Epithelial cell of proximal tubule (primary cell): ENCODE measurements at places on chromosomes 16 and 17. TPM values are rescaled to one million over a fixed set of nuclear protein-coding genes. Genes with fewer than 3 reads are reported as not detected.
A peak's percentile ranks its signal among the peaks of the same experiment; 100 is the strongest.

DNA sequence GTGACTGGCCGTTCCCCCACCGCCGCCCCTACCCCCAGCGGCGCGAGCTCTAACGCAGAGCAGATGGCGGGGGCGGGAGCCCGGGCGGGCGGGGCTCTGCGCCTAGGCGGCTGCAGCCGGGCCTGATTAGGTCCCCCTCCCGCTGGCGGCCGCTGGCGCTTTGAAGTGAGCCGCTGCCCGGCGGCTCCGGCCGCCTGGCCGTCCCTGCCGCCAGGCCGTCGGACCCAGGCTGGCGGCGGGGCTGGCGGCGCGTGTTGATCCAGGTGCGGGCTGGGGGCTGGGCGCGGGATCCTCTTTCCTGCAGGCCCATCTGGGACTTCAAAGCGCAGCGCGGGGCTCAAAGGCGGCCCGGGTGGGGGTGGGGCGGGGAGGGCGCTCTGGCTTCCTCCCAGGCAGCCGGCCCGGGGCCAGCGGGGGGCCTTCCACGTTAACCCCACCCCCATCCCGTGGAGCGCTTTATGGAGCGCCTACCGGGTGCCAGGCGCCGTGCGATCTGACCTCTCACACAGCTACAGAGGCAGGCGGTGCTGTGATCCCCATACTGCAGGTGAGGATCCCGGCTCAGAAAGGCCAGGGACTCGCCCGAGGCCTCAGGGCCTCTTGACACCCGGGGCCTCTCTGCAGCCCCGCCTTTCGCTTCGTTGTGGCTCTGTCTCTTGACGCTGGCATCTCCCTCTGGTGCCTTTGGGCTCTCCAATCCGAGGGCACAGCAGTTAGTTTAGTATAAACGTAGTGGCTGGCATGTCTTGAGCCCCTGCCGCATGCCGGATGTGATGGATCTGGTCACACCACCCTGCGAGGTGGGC, 80.0 kb upstream of the NKD1 start:
- DNase-seq: no peak

- peak; percentile 85 for DNase-seq
These were observed 141.3 kb downstream of the ABCC12 start for GRCh38 chr16:48014349-48015135.

- no peak for DNase-seq
These were observed 8.6 kb upstream of the CENPV start for GRCh38 chr17:16361874-16362273.

DNA sequence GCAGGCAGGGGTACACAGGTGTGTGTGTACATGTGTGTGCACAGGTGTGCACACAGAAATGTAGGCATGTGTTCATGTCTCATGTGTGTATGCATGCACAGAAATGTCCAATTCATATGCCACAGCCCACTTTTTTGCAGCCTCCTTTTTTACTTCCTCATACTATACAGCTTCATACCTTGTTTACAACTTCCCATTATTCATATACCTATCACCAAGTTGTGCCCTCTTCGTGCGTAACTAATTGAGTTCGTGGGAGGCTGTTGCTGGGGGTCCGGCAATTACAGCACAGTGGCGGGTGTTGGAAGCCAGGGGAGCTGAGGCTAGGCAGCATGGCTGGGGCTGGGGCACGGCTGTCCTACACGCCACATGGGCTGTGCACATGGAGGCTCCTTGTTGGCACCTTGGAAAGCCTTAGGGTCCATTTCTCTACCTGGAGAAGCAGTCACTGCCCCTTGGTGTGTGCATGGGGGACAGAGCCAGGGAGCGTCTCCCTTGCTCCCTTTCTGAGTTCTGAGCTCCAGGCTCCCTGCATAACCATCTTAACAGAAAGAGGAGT, 266.7 kb downstream of the ENGASE start:
- no peak for DNase-seq

GRCh38 chr16:1141191-1141590, 11.7 kb upstream of the CACNA1H start:
- no peak for DNase-seq

DNA sequence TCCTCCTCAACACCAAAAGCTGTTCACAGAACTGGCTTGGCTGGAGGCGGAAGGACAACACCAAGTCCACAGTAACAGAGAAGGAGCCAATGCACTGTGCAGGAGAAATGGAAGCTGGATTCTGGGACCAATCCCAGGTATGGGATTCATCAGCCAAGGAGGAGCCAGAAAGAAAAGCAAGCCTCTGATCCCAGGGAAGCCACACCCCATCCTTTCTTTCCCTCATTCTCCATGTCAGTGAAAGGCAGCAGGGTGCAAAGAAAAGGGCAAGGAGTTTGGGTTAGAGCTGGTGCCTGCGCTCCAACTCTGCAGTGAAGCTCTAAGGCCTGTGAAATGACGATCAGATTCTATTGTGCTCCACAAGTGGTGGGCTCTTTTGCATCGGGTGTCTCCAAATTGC, 11.0 kb downstream of the DCAKD start:
- DNase-seq: no peak

DNA sequence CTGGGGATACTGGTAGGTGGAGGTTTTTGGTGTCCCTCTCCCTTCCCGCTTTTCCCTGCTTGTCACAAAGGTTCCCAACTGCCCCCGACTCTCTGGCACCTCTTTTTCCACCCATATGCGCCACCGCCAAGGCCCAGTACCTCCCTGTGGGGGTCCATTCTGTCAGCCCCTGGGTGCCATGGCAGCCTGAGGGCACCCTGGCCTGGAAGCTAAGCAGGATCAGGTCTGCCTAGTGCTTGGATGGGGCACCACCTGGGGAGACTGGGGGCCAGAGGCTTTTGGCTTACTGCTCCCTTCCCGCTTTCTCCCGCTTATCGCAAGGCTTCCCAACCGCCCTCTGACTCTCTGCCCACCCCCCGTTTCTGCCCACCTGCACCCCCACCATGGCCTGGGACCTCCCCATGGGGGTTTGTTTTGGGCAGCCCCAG, 2286.4 kb downstream of the TP53TG3F start:
- no peak for DNase-seq

DNA sequence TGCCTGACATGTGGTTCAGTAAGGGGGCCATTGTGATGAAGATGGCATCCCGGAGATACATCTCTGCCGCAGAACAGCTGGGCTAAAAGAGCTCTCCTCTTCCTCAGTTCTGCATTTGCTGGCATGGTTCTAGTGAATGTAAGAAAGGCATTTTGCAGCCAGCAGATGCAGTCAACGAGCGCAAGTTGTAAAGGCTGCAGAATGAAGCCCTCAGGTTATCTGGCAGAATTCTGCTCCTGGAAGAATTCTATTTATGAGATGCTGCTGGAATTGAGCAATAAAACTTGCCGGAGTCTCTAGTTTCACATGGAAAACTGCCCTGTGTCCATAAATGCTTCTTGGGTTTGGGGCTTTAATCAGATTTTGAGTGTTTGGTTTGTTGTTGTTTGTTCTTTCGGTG, 176.8 kb upstream of the HSBP1 start:
- no peak for DNase-seq

DNA sequence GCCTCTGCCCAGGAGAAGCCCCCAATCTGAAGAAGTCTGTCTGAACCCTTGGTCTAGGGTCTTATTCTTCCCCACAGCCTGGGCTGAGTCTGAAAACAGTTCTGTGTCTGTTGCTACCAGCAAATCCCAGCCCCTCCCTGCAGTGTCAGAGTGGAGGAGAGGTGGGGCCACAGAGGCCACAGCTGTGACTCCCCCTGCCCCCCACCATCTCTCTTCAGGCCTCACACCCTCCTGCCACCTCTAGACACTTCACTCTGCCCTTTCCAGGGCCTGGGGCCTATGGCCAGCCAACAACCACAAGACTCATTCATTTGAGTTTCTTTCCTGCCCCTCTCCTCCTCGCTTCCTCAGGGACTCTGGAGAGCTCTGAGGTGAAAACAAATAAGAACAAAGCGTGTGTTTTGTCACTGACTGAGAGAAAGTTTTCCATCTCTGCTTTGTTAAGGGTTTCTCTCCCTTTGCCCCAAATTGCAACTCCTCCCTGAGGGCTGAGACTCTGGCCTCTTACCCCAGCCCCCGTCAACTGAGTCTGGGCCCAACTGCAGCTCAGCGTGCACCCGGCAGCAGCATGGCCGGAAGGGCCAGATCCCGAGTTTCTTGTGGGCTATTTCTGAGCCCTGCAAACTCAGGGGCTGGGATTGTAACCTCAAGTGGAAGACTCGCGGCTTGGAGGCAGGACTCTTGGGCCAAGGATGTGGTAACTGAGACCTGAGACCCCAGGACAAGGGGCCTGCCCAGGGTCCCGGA, 13.2 kb downstream of the C17orf50 start:
- DNase-seq: no peak

DNA sequence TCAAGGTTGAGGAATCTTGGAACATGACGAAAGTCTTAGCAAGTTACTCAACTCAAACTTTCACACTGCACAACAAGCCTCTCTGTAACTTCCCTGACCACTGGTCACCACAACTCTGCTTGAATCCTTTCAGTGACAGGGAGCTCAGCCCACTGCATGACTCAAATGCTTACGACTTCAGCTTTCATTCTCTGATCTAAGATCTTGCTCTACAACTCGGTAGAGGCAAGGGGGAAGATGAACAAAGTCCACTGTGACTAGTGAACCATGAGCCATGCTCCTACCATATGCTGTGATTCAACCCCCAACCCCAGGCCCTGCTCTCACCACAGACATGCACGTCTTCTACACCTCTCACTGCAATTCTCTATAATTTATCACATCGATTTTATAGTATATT, 160.9 kb downstream of the SLC39A11 start:
- peak; percentile 97 for DNase-seq

GRCh38 chr16:57517397-57518367, 18.7 kb downstream of the CCDC102A start:
- DNase-seq: no peak

DNA sequence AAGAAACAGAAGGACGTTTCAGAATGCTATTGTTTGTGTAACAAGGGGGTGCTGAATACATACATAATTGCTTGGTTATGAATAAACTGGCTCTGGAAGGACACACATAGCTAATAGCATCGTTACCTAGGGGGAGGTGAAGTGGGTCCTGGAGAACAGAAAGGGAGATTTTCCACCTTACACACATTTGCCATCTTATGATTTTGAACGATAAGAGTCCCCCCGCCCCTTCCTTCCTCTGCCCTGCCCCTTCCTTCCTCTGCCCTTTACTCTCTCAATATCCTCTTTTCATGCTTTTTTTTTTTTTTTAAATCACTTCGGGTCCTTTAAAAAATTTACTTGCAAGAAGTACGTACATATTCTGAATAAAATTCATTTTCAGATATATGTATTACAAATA, 902 bp upstream of the DHRS7B start:
- DNase-seq: no peak

- DNase-seq: no peak
These were observed 32.2 kb downstream of the RHBDL3 start for GRCh38 chr17:32297860-32298259.

- DNase-seq: no peak
These were observed 368.1 kb downstream of the C16orf95 start for GRCh38 chr16:86949116-86949515.

- DNase-seq: no peak
These were observed 13.7 kb downstream of the LIMD2 start for GRCh38 chr17:63686138-63686685.

GRCh38 chr17:66472123-66472522, 169.7 kb downstream of the PRKCA start:
- DNase-seq: no peak

GRCh38 chr16:71915350-71915749, 20.0 kb downstream of the IST1 start:
- no peak for DNase-seq

DNA sequence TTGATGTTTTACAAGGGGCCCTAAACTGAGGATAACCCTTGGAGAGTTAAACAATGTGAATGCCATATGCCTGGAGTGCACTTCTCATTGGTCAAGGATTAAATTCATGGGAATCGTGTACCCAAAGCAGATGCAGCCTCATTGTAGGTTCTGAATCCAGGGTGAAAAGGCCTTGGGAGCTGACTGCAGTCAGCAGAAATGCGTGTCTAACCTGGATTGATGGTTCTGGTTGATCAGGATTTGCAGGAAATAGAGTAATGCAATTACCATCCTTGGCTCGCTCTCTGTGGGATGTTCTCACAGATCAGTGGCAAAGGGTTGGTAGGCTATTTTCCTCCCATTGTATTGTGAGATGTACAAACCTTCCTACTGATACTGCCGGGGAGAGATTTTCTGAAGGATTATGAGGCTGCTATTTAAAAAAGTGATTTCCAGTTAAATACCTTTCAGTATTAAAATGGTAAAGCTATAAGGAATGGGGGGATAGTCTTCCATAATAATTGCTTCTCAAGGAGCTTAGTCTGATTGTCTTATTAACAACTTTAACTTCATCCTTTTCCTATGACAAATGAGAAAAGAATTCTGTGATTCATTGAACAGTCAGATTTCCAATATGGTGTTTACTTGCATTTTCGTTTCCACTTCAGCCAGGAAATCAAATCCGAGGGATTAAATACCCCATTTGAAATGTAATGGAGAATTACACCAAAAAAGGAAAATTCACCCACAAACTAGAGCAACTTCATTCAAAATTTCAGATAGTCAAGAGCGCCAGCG, 1028.1 kb upstream of the EEF2KMT start:
- no peak for DNase-seq

GRCh38 chr16:3174618-3175148, 13.3 kb upstream of the OR1F1 start:
- no peak for DNase-seq

DNA sequence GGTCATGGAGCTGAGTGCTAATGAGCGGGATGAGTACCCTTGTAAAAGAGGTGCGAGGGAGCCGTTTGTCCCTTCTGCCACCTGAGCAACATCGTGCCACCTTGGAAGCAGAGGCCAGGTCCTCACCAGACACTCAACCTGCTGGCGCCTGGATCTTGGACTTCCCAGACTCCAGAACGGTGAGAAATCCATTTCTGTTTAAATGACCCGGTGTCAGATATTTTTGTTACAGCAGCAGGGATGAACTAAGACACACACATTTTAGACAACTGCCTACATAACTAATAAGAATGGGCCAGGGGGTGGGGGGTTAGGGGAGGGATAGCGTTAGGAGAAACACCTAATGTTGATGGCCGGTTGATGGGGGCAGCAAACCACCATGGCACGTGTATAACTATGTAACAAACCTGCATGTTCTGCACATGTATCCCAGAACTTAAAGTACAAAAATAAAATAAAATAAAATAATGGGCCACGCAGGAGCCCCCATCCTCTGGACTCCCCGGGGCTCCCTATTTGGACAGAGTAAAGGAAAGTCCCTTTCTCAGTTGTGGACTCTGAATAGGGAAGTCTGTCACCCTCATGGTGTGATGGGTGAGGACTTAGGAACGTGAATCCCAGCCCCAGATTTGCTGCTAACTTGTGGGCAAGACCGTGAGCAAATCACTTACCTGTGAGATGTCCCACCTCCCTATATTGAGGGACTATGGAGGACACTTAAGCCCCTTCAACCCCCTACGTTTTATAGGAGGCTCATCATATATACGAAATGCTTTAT, 60.6 kb upstream of the DNAH17 start:
- DNase-seq: no peak

DNA sequence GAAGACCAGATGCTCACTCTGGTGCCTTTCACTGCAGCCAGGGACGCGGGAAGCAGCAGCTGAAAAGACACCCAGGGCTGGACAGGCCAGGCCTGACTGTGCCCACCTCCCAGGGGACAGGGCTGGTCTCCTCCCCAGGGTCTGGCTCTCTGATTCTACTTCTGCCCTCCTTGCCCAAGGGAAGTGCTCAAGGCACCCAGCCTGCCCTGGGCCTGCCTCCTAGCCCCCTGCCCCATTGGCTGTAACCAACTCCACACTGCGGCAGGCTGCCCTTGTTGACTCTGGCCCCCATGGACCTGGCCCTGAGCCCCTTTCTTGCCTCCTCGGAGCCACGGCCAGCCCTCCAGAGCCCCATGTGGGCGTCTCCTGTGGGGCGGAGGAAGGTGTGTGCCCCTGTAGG, 212.5 kb downstream of the NTN1 start:
- DNase-seq: no peak

The COL1A1 gene
- 13.9 and 105 TPM in 2 replicates for total RNA-seq

The FOXC2 gene
- total RNA-seq: 26.5 and 30.1 TPM in 2 replicates

The CTRB1 gene
- total RNA-seq: not detected in 2 replicates

The CDH13 gene
- 38.6 and 85.4 TPM in 2 replicates for total RNA-seq

The GAST gene
- total RNA-seq: not detected in 2 replicates
